Activated naive CD8-positive, alpha-beta T cell treated with anti-CD3 and anti-CD28 coated beads, Interleukin-2, amount 50 U/mL, for 16 hours (primary cell): ENCODE measurements at places on chromosomes 11 and 22.

GRCh38 chr11:61587541-61587941 lies 6.7 kb upstream of the SYT7 start:
- DNase-seq = no peak

GRCh38 chr11:110409174-110409573 lies 20.6 kb upstream of the FDX1 start:
- DNase-seq = no peak

DNA sequence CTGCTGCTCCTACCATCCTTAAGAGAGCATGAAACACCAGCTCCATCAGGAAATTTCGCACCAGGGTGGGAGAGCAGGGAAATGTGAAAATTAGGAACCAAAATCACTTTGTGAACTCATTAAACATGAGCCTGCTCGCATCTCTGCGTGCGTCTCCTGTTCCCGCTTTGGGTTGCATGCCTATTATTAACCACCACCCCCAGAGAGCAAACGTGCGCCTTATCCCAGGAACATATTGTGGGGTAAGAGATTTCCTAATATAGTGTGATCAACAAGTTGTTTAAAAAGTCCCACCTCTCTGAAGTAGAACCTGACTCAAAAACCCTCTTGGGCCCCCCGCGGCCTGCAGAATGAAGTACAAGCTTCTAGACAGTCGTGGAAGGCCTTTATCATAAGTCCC lies 115.0 kb downstream of the TENM4 start:
- no peak for DNase-seq

DNA sequence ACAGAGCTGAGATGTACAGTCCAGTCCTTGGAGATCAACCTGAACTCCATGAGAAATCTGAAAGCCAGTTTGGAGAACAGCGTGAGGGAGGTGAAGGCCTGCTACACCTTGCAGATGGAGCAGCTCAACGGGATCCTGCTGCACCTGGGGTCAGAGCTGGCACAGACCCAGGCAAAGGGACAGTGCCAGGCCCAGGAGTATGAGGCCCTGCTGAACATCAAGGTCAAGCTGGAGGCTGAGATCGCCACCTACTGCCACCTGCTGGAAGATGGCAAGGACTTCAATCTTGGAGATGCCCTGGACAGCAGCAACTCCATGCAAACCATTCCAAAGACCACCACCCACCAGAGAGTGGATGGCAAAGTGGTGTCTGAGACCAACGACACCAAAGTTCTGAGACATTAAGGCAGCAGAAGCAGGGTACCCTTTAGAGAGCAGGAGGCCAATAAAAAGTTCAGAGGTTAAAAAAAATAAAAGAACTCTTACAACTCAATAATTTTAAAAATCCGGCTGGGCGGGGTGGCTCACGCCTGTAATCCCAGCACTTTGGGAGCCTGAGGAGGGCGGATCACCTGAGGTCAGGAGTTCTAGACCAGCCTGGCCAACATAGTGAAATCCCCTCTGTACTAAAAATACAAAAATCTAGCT lies 69.9 kb upstream of the RTL6 start:
- DNase-seq = peak; percentile 18

DNA sequence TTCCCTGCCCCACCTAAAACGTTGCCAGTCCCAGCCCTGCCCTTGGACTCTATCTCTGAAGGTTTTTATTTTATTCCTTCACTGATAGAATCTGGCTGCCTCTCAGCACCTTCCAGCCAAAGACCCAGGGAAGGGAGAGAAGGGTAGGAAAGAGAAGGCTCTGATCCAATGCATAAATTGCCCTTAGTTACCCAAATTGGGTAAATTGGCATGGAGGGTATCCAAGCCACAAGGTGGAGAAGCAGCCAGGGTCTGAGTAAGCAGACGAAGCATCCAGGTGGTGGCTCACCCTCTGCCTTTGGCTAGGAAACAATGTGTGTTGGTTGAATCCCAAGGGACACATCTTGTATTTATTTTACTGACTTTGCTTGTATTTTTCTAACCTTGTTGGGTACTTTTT lies 89.0 kb downstream of the FEZ1 start:
- DNase-seq = no peak

DNA sequence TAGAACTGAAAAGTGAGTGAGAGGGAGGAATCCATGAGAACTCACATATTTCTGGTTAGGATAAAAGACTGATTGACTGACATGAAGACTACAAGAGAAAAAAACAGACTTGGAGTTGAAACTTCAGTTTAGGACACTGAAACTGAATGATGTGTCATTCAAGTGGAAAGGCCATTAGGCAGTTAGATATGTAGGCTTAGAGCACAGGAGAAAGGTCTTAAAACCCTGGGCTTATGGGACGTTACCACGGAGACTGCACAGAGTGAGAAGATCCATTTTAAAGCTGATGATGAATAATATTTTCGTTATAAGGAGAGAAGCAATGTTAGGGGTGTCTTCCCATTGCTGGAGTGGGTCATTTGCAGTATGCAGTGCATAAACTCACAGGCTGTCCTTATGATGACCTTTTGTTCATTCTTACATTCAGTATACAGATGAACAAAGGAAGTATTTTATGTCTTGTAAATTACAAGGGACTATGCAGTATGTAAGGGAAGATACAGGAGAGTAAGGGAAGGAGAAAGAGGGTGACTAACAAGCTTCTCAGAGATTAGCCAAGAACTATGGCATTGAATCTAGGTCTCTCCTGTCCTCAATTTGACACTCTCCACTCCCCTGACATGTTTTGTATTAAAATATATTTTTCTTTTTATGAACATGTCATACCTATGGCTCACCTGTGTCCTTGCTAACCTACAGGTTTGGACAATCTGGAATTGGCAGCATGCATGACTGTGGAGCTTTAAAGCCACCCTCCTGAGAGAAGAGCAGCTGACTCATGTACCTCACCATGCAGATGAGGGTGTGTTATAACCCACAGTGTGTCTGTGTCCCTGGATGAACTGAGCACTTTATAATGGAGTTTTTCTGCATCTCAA lies 63.7 kb downstream of the MAML2 start:
- no peak for DNase-seq

- no peak for DNase-seq
Measured at GRCh38 chr11:76637491-76638269, 32.9 kb downstream of the LRRC32 start.

- no peak for DNase-seq
Measured at GRCh38 chr11:126701520-126701897, 299.1 kb downstream of the KIRREL3 start.

DNA sequence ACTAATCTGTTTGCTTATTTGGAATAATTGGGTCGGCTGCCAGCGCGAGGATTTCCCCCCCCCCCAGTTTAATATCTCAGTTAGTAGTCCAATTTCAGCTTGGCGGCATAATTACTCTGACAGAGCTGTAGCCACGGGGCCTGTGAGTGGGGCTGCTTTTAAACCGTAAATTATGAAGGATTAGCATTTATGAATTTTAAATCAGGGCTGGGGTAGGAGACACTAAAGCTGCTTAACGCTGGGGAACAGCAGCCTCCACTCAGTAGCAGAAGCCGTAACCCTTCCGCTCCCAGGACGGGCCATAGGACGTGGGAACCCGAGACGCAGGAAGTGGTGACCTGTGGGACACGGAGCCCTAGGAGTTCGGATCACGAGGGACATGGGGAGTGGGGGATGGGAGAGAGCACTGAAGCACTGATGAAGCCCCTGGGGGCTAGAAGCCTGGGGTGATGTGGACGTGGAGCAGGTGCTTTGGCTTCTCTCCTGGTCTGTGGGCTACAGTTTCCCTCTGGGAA lies 66.2 kb upstream of the LMO1 start:
- DNase-seq = no peak

- DNase-seq = no peak
Measured at GRCh38 chr22:44159221-44159620, 21.5 kb upstream of the PARVG start.

DNA sequence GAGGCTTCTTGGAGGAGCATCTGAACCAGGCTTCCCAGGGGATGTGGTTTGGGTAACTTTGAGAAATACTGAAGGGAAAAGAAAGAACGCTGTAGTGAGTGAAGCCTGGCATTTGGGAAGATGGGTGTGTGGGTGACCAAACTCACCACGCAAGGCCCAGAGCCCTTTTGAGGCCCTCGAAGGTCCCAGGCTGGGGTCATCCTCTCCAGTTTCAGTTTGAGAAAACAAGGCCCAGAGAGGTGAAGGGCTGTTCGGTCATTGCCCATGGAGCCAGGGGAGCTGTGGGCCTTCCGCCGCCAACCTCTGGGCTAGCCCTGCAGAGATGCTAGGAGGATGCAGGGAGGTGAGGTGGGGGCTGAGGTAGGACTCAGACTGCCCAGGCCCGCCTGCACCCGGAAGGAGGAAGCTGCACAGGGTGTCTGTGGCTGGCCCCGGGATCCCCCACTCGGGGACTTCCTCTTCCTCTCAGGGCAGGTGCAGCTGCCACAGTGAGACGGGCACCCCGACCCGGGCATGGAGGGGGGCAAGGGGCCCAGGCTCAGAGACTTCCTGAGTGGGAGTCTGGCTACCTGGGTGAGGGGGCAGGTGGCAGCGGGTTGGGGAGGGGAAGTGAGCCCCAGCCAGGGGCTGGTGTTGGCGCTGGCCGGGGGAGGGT lies at the start of gene CCDC88B:
Gene CCDC88B (plus strand): TSS at position 451 of the 655 bp plus-strand sequence. CDS start 63 bp downstream, at position 514.
- peak; percentile 65 for DNase-seq

- peak; percentile 23 for DNase-seq
Measured at GRCh38 chr11:48172818-48173609, 43.6 kb upstream of the OR4B1 start.

DNA sequence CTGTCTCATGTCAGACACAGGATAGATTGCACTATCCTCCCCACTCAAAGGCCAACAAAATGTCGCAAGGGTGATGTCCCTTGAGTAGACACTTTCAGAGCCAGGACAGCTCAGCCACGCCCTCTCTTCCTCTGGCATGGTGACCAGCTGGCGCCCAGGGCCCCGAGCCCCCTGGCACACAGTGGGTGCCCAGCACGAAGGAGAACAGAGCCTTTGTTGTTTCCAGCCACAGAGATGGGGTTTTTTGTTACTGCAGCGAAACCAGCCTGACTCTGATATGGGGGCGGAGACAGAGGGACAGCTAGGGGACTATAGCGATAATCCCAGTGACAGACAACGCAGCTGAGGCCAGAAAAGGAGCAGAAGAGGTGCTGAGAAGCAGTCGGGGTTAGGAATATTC lies 23.3 kb upstream of the CCND1 start:
- DNase-seq = no peak

DNA sequence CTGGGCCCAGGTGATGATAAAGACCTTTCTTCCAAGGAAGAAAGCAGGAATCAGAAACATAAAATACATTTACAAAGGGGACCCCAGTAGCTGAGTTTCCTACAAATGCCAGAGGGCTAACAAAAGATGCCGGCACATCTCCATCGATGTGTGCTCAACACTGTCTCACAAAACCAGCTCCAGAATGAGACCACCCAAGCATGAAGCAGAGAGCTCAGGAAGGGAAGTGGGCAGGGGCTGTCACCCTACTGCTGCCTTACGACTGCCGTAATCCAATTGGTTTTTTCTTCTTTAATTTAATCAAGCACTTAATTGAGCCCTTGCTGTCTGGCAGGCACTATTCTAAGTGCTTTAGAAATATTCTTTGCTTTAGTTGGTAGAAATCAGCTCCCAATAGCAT lies 26.1 kb downstream of the SMCO4 start:
- no peak for DNase-seq

DNA sequence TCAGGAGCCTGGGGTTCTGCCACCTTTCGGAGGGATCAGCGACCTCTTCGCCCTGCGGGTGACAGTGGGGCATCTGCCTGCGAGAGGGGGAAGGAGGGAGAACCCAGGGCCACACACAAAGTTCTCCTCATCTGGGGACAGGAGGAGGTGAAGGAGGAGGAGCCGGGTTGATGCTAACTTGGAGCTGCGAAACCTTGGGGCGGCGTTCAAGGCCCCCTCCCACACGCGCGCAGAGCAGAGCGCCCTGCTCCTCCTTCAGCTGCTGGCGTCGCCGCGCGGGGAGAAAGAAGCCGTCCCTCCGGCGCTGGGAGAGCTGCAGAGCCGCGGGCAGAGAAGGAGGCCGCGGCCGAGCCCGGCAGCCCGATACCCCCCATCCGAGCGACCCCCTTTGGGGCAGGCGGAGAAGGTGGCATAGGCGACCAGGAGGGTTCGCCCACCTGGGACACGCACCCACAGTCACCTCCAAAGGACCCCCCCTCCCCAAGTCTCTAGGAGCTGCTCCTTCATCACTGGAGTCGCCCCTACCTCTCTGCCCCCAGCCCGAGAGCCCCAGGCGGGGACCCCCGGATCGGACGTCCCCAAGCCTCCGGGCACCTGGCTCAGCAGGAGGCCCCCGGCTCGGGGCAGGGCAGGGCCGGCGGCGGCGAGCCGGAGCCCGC lies at the start of gene RASD2:
Gene RASD2 (plus strand): TSS at position 237 of the 659 bp plus-strand sequence. CDS start 5,979 bp downstream, outside the sequence.
- DNase-seq = peak; percentile 10

- no peak for DNase-seq
Measured at GRCh38 chr11:78652843-78653239, 78.2 kb upstream of the NARS2 start.

- no peak for DNase-seq
Measured at GRCh38 chr22:49491726-49492125, 335.9 kb downstream of the BRD1 start.

GRCh38 chr11:61472868-61473267 lies 35.7 kb upstream of the LRRC10B start:
- DNase-seq = no peak

- no peak for DNase-seq
Measured at GRCh38 chr11:74195828-74196227, 24.7 kb downstream of the PPME1 start.

- no peak for DNase-seq
Measured at GRCh38 chr11:71083105-71083504, 169.3 kb downstream of the SHANK2 start.

- DNase-seq = no peak
Measured at GRCh38 chr22:27089264-27089663, 431.9 kb downstream of the MIAT start.

- DNase-seq = no peak
Measured at GRCh38 chr11:6300325-6300724, 20.0 kb downstream of the CAVIN3 start.

DNA sequence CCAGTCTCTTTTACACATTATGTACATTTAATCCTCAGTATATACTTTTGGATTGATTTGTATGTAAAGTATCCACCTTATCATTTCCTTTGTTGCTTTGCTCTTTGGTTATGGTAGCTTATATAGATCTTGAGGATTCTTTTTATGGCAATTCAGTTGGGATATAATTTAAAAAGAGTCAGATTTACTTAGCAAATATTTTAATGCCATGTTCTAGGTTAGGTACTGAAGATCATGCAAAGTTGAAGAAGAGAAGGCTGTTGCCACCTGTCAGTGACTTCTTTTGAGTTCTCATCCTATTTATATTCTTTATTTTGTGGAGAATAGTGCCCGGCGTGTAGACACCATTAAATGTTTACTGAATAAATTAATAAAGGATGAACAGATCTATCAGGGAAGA lies 279.7 kb downstream of the TMEM135 start:
- DNase-seq = no peak

GRCh38 chr11:97739932-97740800 lies 1280.6 kb upstream of the CNTN5 start:
- no peak for DNase-seq

DNA sequence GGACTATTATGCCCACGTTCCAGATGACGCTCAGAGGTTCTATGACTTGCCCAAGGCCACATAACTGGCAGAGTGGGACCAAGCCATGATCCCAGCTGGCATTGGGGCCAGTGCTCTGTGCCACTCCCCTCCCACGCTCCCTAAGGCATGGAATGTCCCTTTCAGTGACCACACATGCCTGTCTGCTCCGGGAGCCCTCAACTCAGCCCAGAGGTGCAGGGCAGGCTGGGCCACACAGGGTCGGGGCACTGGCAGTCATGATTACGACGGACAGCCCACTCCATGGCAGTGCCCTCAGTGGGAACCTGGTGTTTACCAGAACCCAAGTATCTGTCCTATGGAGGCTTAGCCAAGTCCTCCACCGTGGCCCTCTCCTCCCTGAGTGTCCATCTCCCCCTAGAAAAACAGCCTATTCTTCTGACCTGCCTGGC lies 10.0 kb downstream of the RHBDD3 start:
- no peak for DNase-seq
